ENCODE measurements at places on chromosomes 11 and 22. TPM values are rescaled to one million over a fixed set of nuclear protein-coding genes. Genes with fewer than 3 reads are reported as not detected.
A peak's percentile ranks its signal among the peaks of the same experiment; 100 is the strongest.

MMP11 gene
- polyA plus RNA-seq, result 7.5 TPM

NNMT gene
- polyA plus RNA-seq, result 1.9 TPM

TMPRSS13 gene
- 7.9 TPM for polyA plus RNA-seq

OR52I2 gene
- polyA plus RNA-seq, result not detected

KDM4E gene
- 0.15 TPM for polyA plus RNA-seq

BIK gene
- polyA plus RNA-seq, result 0.70 TPM

DEPDC7 gene
- 26.9 TPM for polyA plus RNA-seq

FGF19 gene
- polyA plus RNA-seq, result 0.13 TPM

GDPD4 gene
- not detected for polyA plus RNA-seq

DNA sequence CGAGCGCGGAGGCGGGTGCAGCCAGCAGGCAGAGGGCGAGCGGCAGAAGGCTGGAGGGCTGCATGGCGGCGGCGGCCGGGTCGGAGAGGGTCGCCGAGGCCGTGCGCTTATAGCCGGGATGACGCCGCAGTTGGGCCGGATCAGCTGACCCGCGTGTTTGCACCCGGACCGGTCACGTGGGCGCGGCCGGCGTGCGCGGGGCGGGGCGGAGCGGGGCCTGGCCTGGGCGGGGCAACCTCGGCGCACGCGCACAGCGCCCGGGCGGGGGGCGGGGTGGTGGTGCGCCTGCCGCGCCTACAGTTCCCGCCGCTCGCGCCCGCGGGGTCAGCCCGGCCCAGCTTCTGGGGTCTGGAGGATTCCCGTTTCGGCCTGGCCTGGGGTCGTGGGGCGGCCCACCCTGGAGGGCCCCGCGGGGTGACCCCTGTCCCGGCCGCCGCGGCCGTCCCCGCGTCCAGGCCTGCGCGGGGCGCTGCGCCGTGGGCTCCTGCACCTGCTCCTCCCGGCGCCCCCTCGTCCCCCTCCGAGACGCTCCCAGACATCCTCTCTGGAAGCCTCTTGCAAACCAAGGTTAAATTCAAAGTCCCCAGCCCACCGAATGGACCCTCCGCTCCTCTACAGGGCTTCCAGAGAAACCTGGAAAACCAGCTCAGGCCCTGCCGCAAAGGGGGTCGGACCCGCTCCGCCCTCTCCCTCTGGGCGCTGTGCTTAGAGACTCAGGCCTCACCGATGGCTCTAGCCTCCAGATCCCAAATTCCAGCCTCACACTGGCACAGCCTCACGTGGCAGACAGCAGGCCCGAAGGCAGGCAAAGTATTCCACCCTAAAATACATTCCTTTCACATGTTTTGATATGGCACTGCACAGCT, at the start of gene CTSD:
Gene CTSD (minus strand): TSS at position 132 of the 866 bp plus-strand sequence. CDS start 68 bp downstream, at position 64.
- peak; percentile 80 for DNase-seq

DNA sequence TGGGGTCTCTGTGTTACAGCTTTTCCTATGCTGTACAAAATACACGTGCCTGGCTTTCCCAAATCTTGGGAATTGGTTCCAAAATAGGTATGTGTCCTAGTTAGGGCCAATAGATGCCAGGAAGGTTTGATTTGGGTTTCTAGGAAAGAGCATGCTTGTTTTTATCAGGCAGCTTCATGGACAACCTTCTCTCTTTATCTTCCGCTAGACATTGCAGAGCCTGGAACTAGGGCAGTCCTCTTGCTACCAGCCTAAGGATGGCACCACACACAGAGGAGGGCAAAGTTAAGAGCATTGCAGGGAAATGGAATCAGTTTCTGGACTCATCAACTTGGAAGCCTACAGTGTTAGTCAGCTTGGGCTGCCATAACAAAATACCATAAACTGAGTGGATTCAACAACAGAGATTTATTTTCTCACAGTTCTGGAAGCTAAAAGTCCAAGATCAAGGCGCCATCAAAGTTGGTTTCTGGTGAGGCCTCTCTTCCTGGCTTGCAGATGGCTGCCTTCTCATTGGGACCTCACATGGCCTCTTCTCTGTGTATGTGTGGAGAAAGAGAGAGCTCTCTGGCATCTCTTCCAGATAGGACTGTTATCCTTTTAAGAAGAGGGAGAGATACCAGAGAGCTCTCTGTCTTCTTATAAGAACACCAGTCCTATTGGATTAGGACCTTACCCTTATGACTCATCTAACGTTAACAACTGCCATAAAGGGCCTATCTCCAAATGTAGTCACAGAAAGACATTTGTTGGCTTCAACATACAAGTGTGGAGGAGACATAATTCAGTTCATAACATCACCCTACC, 27.3 kb upstream of the CREB3L1 start:
- DNase-seq, result no peak

DNA sequence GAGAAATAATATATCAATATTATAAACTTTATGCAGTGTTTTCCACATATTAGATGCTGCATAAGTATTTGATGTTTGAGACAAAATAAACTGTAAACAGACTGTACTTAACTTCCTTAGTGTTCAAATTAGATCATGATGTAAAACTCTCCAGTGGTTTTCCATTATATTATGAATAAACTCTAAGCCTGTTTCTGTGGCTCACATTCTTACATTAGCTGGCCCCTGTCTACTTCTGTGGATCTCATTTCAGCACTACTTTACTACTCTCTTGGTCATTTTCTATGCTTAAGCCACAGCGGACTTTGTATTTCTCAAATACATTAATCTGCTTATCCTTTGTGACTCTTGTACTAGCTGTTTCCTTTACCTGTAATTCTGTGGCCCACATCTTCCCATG, 55.6 kb downstream of the ARHGEF12 start:
- DNase-seq, result no peak

DNA sequence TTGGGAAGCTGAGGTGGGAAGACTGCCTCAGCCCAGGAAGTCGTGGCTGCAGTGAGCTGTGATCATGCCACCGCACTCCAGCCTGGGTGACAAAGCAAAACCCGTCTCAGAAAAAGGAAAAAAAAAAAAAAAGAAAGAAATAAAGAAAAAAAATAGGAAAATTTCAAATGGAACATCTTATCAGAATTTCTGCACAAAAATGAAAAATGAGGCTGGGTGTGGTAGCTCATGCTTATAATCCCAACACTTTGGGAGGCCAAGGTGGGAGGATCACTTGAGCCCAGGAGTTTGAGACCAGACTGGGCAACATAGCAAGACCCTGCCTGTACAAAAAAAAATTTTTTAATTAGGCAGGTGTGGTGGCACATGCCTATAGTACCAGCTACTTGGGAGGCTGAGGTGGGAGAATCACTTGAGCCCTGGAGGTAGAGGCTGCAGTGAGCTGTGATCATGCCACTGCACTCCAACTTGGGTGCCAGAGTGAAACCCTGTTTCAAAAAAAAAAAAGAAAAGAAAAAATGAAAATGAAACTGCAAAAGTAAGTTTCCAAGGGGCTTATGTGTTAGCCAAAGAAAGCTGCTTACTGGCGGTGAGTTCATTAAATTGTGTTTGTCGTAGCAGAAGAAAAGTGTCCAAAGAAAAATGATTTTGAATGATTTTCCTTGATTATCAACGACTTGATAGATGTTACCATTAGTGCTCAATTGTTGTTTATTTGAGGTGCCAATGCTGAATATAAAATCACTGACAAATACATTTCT, 7.5 kb upstream of the CRKL start:
- DNase-seq, result no peak

GRCh38 chr11:16252373-16252772, 104.0 kb downstream of the SOX6 start:
- no peak for DNase-seq

DNA sequence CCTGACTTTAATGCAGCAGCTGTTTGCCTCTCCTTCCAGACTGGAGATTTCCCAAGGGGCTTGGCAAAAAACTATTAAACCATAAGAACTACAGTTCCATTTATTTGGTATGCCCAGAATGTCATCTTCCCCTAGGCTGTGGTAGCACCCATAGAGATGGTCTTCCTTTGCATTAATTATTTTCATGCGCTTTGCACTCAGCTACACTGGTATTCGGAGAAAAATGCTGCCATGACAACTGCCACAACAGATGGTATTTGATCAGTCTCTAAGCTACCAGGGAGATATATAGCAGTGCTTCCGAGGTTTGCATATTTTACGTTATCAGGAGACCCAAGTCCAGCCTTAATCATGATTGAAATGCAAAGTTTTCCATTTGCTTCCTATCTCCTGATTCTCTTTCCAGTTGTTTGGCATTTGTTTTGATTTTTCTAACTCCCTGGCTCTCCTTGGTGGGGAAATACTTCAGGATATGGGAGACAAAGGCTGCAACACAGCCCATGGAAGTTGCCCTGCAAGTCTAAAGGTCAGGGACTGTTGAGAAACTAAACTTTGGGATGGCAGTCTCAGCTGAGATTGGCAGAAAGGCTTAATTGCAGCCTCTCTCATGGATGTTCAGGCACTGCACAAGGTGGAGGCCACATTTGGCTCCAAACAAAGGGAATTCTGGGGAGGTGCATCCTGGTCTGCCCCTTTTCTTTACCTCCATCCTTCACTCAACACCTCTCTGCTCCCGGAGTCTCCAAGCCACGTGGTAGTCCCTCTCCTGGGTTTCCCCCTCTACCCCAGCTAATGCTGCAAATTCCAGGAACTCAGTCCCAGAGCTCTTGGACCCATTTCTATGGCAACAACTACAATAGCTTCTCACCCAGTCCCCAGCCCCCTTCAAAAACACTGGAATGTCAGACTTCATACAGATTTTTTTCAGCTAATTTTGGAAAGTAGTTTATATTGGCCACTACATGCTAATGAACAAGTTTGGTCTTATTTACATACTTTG, 151.8 kb downstream of the NAV2 start:
- no peak for DNase-seq

GRCh38 chr11:48017831-48018527, 37.6 kb downstream of the PTPRJ start:
- DNase-seq, result no peak

DNA sequence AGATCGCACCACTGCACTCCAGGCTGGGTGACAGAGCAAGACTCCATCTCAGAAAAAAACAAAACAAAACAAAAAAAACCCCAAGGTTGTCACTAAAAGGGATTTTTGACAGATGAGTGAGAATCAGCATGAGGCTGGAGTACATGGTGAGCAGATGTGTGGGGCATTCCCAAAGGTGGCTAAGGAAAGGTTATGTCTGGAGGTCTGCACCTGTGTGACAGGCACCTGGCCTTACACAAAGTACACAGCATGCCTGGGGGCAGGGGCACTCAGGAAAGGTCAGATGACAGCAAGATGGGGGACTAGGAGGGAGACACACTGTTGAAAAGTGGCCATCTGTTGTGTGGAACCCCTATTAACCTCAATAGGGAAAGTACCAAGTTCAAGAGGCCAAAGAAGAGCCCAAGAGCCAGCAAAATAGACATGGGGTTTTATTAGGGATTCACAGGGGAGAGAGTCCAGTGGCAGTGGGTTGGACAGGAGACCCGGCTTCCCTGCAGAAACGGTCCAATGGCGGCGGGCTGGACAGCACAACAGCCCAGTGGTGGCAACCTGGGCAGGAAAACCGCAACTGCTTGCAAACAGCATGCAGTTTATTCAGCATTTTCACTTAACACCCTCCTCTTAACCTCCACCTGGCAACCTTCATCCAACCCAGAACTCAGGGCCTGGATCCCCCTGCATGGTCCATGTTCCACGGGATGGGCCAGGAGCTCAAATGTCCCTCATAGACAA, 101.1 kb downstream of the MICAL2 start:
- no peak for DNase-seq

DNA sequence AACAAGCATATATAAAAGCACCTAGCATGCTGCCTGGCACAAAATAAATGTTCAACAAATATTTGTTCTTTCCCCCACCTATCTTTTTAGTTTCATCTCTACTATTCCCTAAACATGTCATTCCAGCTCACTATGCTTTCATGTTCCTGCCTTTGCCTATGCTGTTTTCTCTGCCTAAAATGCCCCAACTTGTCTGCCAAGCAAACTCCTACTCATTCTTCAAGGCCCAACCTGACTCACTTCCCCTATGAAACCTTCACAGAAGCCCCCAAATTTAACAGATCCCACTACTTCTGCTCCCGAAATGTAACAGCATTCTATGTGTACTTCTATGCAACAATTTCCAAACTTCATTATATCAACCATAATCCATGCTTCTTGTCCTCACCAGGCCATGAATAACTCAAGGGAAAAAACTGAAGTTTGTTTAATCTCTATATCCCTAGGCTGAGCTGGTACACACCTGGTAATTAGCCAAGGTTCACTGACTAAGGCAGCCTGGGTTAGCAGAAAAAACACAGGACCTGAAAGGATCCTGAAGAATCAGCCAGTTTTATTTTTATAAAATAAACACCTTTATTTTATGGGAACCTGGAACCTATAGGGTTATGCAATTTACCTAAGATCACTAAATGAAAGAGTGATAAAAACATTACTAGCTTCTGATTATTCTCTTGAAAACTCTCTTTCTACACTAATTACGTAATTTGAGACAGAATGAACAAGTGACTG, 72.2 kb downstream of the PAK1 start:
- no peak for DNase-seq

DNA sequence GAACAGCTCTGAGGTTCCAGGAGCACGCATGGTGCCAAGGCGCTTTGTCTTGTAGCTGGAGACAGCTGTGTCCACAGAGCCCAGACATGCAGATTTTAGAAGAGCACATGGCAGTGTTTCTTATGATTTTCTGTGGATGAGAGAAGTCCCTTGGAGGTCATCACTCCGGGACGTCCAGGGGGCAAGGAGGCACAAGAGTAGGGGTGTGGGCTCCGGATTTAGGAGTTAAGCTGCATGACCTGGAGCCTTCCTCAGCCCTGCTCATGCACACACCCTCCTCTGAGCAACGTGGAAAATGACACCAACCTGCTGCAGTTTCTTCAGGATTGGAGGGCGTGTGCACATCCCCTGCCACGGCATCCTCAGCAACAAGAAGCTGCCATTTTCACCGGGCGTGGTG, 1286.7 kb downstream of the TBC1D22A start:
- no peak for DNase-seq

DNA sequence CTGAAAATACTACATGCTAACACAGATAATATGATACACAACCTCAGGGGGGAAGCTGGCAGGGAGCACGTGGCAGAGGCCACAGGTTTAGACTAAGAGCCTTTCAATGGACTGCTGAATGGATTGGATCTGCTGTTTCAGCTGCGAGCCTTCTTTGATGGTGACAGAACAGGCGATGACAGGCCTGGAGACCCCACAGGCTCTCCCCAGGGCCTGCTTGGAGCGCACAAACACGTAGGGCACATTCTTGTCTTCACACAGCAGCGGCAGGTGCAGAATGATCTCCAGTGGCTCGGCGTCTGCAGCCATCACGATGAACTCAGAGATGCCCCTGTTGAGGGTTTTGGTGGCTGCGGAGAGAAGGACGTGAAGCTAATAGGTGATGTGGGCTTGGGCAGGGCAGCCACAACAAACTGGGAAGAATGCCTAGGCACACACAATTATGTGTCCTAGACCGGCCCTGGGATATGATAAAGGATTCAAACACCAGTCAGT, 13.8 kb downstream of the SNU13 start:
- no peak for DNase-seq

GRCh38 chr11:76810151-76810853, 27.1 kb downstream of the TSKU start:
- DNase-seq, result no peak

GRCh38 chr11:126217491-126217890, 5.9 kb downstream of the FAM118B start:
- DNase-seq, result no peak

DNA sequence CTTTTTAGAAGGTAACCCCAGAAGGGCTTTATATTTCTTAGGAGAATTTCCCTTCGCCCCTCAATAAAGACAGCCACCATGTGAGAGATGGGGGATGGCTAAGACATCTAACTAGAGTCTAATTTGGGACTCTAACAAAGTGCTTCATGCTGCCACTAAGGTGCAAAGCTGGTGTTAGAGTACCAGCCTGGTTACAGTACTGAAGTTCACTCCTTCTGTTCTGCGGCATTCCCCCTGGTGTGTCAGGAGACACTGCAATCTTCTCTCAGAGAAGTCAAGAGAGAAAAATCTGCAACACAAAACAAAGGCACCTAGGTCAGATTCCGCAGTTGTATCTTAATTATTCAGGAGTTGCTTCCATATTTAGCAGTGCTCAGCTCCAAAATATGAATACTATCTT, 603.0 kb upstream of the CADM1 start:
- DNase-seq, result no peak

Measured in right lung (tissue), 10 donors.